HCT116 (cell line): ENCODE measurements at places on chromosomes 13 and 19.
A peak's percentile ranks its signal among the peaks of the same experiment; 100 is the strongest.

DNA sequence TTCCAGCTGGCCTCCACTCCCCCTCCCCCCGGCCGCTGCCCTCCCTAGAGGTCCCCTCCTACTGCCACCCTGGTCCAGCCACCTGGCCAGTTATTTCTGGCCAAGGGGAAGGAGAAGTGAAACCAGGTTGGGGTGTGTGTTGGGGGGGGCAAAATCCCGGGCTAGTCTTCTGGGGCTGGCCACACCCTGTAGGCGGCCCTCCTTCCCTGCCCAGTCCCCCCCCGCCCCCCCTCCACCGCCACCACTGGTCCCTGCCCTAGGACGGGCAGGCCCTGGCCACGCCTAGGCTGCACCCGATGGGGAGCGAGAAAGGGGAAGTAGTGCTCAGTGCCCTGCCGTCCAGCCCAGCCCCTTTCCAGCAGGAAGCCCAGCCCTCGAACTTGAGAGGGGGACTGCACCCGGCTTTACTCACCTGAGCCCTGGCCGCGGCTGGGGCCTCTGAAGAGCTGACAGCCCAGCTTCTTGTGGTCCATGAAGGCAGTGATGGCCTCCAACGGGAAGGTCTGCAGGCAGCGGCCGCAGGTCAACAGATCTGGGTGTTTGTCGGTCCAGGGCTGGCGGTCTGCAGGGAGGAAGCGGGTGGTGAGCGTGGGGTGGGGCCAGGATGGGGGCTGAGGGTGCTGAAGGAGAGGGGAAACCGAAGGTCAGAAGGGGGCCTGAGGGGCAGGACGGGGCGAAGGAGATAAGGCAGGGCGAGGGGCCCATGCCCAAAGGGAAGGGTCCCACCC lies 813 bp downstream of the ZNF296 start:
- DNase-seq = peak; percentile 54

DNA sequence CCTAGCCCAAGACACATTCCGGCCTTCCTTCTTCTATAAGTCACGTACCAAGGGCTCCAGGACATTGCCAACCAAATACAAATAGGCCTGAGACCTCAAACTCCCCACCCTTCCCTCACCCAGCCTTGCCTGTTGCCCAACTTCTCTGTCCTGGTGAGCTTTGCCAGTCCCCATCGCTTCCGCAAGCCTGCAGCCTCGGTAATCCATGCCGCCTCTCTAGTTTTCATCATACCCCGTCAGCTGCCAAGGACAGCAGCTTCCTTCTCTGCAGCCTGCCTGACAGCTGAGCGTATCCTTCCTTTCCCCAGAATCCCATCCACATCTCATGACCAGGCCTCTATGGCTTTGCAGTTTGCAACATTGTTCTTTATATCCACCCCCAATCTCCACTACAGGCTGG lies 36.6 kb upstream of the POMP start:
- no peak for DNase-seq

DNA sequence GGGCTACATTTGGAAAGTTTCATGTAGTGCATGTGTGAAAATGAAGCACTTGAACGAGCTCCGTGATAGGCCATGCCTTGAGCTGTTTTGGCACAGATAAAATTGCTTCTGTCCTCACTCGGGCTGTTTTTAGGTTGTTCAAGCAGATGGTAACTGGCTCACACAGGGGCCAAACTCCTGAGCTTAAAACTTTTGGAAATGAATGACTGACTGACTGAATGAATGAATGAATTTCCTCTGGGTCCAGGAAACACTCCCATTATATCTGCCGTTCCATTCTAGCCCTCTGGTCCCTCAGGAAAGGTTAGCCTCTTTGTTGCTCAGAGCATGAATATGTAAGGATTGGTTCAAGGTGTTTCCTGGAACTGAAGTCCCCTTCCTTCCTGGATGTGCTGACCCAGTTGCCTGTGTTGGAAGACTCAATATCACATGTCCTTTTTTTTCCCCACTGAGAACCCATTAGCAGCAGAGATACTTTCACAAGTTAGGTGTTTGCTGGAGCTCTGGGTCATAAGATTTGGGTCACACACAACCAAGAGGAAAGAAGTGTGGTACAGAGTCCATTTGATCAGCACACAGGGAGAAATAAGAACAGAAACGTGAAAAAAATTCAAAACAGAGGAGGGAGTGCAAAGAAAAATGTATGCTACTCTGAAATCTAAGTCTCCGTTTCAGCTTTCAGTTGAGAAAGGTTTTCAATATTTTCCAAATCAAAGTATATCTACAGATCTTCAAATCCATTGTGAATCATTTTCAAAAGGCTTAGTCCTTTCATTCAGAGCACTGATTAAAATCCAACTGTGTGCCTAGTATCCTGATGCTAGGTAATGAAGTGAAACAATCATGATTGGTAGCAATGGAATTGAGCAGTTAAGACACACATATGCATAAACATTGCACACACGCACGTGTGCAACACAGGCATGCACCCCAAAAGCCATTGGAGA lies 18.9 kb downstream of the MBNL2 start:
- no peak for DNase-seq

GRCh38 chr19:29303069-29303718 lies 90.2 kb upstream of the UQCRFS1 start:
- DNase-seq = no peak

GRCh38 chr19:6717036-6717435 lies 3.4 kb downstream of the C3 start:
- DNase-seq = no peak

GRCh38 chr13:112785483-112785856 lies 95.6 kb downstream of the ATP11A start:
- DNase-seq = no peak

DNA sequence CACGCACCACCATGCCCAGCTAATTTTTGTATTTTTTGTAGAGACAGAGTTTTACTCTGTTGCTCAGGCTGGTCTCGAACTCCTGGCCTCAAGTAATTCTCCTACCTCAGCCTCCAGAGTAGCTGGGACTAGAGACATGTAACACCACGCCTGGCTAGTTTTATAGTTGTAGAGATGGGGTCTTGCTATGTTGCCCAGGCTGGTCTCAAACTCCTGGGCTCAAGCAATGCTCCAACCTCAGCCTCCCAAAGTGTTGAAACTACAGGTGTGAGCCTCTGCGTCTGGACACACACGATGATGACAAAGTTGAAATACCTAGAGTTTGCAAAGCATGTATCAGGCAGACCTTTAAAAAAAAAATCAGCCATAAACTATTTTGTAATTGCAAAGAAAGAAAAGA lies 4.6 kb upstream of the PTOV1 start:
- no peak for DNase-seq

- no peak for DNase-seq
Observed at GRCh38 chr19:33399745-33400681, 26.5 kb downstream of the CEBPG start.

DNA sequence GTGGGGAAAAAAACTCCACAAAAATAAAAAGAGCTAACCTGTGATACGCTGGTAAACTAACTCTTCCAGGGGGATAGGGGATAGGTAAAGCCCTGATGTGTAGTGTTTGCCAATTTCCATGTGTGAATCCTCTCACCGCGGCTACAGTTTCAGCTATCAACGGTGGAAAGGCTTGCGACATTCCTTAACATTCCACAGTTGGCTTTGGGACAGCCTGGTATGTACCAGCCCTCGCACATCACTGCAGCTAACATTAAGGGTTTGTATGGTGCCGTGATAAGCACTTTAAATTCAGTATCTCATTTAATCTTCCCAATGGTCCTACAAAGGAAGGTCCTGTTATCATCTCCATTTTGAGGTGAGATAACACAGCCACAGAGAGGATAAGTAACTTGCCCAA lies 112.4 kb downstream of the KATNAL1 start:
- no peak for DNase-seq

DNA sequence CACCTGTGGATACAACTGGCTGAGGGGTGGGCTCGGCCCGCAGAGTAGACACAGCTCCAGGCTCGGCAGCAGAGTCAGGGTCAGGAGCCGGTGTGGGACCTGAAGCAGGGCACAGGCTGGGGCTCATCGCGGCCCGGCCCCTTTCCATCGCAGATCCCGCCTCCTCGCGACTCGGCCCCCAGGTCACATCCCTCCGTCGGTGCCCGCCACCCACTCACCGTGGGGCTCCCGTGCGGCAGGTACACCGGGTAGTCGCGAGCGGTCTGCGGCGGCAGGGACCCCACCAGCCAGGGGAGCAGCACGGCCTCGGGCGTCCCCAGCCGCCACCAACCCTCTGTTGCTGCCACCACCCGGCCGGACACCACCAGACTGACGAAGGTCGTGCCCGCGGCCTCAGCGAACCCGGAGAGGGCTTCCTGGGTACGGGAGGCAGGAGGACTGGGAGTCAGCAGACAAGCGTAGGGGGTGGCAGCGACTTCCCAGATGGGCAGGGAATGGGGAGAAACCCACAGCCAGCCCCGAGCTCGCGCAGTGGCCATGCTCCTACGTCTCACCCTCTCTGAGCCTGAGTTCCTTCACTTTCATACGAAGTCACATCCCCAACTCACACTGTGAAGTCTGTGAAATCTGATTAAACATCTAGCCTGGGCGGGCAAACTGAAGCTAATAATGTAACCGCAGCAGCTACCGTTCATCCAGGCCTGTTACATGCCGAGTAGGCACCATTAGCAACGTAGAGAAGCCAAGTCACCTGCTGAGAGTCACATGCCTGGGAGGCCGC lies 3.7 kb downstream of the FUZ start:
- DNase-seq = no peak

DNA sequence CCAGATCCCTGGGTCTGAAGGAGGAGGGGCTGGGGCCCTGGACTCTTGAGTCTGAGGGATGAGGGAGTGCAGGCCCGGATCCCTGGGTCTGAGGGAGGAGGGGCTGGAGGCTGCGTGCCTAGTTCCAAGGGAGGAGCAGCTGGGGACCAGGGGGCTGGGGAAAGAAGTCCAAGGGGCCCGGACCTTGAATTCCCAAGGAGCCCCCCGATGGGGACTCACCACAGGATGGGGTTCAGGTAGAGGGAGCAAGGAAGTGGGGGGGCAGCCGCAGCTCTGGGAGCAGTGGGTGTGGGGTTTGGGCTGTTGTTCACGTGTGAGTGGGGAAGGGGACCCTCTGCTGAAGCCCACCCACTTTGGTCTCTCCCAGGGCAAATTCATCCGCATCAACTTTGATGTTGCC lies 23.1 kb downstream of the MYH14 start:
- no peak for DNase-seq

GRCh38 chr19:40700083-40700482 lies 9.6 kb upstream of the NUMBL start:
- no peak for DNase-seq

- DNase-seq = no peak
Observed at GRCh38 chr19:43774103-43774939, 6.5 kb downstream of the KCNN4 start.

GRCh38 chr13:111897178-111897845 lies 169.6 kb upstream of the SOX1 start:
- DNase-seq = no peak

- no peak for DNase-seq
Observed at GRCh38 chr19:28196101-28196500, 1016.9 kb downstream of the UQCRFS1 start.

DNA sequence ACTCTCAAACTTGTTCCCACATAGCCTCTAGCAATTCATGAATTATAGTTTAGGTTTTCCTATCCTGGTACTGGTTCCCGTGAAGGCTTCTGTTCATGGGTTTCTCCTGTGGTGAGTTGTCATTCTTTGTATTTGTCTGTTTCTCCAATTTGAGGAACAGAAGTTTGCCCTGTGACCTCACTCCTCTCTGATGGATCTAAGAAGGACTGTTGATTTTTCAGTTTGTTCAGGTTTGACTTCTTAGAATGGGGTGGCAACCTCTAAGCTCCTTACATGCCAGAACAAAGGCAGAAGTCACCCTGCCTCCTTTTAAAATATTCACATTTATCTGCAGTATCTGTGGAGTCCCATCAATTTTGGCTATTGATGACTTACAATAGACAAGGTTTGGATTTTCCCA lies 354.0 kb downstream of the SPRY2 start:
- DNase-seq = no peak

DNA sequence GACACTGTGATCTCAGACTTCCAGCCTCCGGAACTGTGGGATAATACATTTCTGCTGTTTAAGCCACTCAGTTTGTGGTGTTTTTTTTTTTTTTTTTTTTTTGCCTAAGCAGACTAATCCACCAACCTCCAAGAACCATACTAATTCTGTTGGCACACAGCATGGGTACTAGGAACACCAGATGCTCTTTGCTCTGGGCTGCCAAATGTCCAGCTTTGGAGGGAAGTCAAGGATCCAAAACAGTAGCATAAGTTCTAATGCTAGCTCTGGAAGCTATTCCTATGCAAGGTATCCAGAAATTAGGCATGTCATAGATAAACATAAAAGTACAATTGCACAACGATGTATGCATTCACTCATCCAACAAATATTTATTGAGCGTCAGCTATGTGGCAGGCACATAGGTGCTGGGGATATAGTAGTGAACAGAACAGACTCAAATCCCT lies 64.5 kb upstream of the WDFY2 start:
- DNase-seq = no peak

DNA sequence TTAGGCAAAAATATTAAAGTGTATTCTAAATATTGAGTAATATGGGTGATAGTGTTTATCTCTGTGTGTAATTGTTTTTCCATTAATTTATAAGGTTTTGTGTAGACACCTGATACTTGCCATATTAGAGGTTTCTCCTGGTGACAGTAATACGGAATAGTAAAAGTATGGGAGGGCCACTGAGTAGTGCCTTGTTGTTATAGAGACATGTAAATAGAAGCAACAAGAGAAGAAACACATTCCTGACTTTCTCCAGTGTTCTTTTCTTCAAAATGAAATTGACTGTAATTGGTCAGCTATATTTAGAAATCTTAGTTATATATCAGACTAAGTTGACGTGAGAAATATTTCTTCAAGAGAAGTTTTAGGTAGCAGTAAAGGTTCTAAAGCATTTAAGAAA lies 18.5 kb downstream of the RNASEH2B start:
- no peak for DNase-seq

- DNase-seq = no peak
Observed at GRCh38 chr13:66915596-66916185, 314.4 kb downstream of the PCDH9 start.

DNA sequence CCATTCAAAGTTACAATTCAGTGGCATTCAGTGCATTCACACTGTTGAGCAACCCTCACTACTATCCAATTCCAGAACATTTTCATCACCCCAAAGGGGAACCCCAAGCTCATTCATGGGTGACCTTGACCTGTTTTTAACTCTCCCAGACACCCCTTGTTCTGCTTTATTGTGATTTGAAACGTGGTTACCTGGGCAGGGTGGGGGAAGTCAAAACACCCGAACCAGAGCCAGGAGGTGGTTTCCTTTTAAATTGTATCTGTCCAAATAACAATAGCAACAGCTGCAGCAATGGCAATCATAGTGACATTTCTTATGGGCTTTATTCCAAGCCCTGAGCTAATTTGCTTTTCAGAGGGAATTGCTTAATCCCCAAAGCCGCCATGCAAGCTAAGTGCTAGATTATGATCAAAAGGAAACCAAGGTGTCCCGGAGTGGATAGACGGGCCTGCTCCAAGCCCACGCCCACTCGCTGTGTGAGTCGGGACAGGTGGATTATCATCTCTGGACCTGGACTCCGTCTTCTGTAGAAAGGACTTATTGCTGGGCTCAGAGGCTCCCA lies 6.1 kb downstream of the PTGIR start:
- DNase-seq = no peak

GRCh38 chr19:33197591-33198000 lies 3.5 kb downstream of the LRP3 start:
- no peak for DNase-seq

- DNase-seq = no peak
Observed at GRCh38 chr19:31586282-31586681, 237.0 kb upstream of the TSHZ3 start.
